ENCODE measurements at places on chromosomes 7 and 10. TPM values are rescaled to one million over a fixed set of nuclear protein-coding genes. Genes with fewer than 3 reads are reported as not detected.

The ITGA8 gene
- total RNA-seq, result not detected

The MOGAT3 gene
- total RNA-seq, result 0.81 TPM

The SBDS gene
- total RNA-seq, result 24.5 TPM

The MYL10 gene
- not detected for total RNA-seq

The ZNF853 gene
- total RNA-seq, result 8.0 TPM

All from WTC11 (cell line).